Progenitor cell of endocrine pancreas (in vitro differentiated cells): ENCODE measurements at places on chromosomes 7 and 10. TPM values are rescaled to one million over a fixed set of nuclear protein-coding genes. Genes with fewer than 3 reads are reported as not detected.

- no peak for DNase-seq
Measured at GRCh38 chr10:4607681-4608080, 218.3 kb upstream of the AKR1E2 start.

DNA sequence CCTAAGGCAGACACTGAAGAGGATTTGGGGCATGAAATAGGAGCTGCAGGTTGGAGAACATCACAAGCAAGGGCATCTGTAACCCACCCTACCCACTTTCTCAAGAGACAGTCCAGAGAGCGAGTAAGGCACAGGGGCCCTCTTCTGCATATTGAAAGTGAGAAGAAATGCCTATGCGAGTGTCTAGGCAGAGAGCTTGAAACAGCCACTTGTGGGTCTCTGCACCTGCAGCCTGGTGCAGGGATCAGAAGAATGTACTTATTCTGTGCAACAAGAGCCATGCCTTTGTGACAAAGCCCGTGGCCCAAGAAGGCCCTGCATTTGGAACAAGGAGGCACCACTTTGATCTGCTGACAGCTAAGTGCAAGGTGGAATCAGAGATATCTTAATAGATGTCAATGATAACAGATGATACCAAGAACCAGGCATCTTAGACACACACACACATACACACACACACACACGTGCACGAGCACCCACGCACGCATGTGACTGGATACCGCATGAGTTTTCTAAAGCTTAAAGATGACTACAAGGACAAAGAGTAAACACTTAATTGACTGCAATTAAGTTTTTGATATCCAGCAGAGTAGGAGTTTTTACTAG, 89.3 kb downstream of the NPSR1 start:
- DNase-seq, result no peak

Gene PON3
- 0.14 TPM in 1 of 2 replicates, not detected in the other for total RNA-seq

DNA sequence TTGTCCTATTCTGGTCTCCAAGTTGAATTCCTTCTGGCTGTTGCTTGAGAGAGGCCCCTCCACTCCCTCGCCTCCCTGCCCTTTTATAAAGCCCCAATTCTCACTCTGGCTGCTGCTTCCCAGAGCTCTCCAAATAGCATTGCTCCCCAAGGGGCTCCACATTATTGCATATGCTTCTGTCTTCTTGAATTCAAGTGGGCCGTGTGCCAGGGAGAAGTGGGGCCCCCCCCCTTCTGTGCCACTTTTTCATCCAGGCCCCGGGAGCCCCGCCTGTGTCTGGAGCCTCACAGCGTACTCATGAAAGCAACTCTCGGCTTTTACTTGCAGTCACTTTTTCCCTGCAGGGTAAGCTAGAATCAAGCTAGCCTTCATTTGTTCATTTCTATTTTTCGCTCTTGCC, 265.1 kb downstream of the CCSER2 start:
- DNase-seq, result no peak

DNA sequence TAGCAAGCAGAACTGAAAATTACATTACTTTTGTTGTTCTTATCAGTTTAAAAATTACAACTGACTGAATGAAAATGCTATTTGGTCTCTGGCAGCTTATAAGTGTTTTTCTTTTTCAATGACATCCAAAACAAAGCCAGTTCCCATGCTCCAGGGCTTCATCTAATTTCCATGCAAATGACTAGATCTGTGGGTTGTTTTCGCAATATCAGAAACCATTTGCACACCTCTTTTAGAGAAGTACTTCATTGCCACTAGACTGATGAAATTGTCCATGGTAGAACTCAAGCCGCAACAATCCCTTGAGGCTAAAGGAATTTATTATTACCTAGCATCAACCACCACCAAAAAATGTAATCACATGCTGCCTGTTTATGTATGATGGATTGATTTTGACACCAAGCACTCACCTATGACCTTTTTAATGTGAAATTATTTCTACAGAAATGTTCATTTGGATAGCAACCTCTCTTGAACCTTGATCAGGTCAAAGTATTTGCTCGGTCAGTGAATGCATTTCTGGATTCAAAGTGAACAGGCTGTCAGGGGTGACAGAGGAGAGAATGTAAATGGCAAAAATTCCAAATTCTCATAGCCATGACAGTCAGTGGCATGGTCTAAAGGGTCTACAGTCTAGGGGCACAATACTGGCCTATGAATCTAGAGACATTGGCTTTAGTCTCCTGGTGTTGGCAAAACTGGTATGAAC, 769.3 kb downstream of the SORCS1 start:
- no peak for DNase-seq

DNA sequence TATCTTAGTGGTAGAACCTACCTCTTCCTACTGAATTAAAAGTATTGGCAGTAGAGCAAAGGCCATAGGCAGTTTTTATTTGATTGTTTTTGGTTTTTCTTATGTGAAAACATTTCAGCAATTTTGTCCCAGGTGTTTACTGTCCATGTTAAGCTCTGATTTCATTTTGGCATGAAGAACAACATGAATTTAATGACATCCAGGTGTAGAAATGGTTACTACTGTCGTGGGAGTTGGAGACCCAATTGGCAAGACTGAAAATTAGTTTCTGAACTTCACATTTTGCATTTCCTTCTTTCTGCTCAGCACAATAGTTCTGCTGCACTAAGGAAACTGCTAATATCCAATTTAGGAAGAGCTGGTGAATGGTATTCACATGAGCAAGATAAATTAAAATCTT, 38.0 kb upstream of the TMEM196 start:
- DNase-seq, result no peak

DNA sequence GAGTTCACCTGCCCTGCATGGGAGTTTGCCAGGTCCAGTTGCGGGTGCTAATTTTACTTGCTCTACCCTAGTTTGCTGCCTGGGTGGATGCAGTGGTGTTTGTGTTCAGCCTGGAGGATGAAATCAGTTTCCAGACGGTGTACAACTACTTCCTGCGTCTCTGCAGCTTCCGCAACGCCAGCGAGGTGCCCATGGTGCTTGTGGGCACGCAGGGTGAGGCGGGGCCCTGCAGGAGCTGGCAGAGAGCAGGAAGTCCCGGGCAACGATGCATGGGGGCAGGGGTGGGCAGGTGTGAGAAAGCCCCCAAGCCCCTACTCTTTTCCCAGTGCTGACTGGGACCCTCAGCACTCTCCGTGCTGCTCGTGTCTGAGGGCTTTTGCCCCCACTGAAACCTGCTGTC, 31.3 kb downstream of the AGAP3 start:
- no peak for DNase-seq

Gene PIK3AP1
- 40.0 TPM in 2 replicates for total RNA-seq

DNA sequence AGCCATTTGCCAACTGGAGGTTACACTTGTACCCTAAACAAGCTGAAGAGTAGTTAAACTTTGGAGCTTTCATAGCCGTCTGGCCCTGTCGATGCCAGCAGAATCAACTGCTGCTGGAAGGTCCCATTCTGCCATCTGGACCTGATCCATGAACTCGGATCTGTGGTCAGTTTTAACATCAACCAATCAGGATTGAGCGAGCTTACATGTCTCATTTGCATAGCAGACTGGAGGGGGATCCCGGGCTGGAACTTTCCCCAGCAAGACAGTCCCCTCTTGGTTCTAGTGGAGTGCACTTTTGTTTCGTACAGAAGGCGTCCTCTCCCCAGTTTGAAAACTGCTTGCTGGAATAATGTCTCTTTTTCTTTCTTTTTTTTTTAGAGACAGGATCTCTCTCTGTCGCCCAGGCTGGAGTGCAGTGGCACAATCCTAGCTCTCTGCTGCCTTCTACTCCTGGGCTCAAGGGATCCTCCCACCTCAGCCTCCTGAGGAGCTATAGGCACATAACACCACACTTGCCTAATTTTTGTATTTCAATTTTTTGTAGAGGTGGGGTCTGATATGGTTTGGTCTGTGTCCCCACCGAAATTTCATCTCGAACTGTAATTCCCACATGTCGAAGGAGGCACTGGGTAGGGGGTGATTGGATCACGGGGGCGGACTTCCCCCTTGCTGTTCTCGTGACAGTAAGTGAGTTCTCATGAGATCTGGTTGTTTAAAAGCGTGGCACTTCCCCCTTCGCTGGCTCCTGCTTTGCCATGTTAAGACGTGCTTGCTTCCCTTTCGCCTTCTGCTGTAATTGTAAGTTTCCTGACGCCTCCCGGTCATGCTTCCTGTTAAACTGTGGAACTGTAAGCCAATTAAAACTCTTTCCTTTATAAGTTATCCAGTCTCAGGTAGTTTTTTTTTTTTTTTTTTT, 42.8 kb upstream of the SEPHS1 start:
- no peak for DNase-seq

DNA sequence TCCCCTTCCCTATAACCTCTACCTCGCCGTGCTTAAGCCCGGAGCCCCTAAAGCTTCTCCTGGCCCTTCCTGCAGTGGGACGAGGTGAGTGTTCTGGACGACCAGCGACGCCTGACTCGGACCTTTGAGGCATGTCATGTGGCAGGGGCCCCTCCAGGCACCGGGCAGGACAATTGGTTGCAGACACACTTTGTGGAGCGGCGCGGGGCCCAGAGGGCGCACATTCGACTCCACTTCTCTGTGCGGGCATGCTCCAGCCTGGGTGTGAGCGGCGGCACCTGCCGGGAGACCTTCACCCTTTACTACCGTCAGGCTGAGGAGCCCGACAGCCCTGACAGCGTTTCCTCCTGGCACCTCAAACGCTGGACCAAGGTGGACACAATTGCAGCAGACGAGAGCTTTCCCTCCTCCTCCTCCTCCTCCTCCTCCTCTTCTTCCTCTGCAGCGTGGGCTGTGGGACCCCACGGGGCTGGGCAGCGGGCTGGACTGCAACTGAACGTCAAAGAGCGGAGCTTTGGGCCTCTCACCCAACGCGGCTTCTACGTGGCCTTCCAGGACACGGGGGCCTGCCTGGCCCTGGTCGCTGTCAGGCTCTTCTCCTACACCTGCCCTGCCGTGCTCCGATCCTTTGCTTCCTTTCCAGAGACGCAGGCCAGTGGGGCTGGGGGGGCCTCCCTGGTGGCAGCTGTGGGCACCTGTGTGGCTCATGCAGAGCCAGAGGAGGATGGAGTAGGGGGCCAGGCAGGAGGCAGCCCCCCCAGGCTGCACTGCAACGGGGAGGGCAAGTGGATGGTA, 9.2 kb downstream of the EPHB6 start:
- no peak for DNase-seq

Gene EBF3
- 0.19 and 0.38 TPM in 2 replicates for total RNA-seq

DNA sequence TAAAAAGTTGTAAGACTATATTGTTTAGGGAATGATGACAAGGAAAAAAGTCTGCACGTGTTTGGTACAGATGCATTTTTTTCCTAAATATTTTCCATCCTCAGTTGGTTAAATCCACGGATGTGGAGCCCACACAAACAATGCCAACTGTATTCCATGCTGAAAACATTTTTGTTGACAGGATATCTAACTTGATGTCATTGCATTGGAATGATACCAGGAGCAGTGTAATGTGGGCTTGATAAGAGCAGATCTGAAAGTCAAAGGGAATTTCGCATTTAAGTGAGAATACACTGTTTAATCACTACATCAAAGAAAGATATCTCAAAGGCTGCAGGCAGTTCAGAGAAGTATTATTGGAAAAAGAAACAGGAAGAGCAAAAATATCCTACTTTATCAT, 49.5 kb upstream of the TMEM140 start:
- no peak for DNase-seq

DNA sequence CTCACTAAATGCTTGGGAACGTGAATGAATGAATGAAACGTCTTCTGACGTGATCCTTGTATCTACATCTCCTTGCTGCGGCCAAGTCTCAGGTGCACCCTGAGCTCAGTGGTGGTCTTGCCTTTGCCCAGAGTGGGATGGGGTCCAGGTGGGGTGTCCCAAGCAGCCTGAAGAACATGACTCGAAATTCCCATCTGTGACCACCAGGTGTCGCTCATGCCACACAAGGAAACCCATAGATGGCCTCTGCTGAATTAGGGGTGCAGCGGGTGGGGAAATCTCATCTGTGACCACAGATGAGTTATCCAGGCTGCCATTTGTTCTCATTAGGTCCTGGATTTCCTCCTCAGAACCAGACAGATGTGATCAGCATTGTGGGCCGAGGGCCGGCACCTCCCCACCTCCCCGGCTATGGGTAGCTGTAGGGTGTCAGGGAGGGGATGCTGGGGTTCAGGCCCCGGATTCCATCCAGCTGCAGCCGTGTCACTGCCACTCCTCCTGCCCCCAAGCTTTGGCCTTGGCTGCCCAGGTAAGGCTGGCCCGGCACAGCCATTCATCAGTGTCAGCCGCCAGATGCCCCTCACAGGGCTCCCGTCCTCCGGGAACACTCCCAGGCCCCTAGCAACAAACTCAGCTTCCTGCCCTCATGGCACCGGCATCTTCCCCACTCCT, 21.0 kb upstream of the GNA12 start:
- peak; percentile 60 for DNase-seq

Gene UCN3
- total RNA-seq, result 1.00 and 1.3 TPM in 2 replicates

DNA sequence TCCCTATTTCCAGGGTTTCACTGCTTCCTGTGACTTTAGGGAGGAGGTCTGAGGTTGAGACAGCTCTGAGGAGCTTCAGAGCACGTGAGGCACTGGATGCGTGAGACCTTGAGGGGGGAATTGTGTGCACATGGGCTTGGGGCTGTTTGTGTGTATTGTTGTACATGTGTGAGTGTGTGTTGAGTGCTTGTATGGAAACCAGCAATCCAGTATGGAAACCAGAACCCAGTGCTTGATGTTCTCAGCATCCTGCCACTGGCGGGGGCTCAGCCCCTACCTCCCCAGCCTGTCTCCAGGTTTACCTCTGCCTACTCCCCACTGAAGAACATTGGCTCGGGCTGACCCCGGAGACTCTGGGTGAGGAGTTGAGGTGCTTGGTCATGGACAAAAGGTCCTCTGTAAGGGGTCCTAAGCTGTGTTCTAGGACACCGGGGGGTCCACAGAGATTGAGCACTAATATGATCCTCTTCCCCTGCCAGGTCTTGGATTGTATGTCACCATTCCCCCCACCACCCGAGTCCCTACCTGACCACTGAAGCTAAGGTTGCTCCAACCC, 20.8 kb downstream of the SFTPD start:
- DNase-seq, result no peak

DNA sequence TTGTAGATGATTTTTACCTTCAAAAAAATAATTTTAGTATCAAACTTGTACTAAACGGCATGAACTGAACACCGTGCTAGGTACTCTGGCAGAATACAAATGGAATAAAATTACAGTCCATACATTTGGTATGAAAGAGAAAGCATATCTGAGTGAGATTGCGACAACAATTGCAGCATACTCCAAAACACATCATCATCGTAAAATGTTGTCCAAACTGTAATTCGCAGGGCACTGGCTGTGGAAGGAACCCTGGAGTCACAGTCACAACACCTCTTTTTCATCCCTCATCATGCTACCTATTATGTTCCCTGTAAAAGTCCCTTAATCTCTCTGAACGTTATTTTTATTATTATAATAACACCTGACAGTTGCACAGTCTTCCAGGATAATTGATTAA, 13.5 kb downstream of the CREM start:
- no peak for DNase-seq

Gene CLDN15
- total RNA-seq, result 21.2 and 22.8 TPM in 2 replicates

GRCh38 chr7:129777195-129777844, 165.8 kb downstream of the NRF1 start:
- DNase-seq, result no peak
